ENCODE measurements at places on chromosomes 12 and 14. TPM values are rescaled to one million over a fixed set of nuclear protein-coding genes. Genes with fewer than 3 reads are reported as not detected.

Gene KRT6A
- total RNA-seq, result not detected

Gene ATXN2
- total RNA-seq, result 79.2 TPM

Gene TCTN1
- 13.6 TPM for total RNA-seq

Gene KLRC3
- not detected for total RNA-seq

Gene KRT73
- total RNA-seq, result not detected

Gene DNAJC22
- total RNA-seq, result 40.6 TPM

Gene KIF26A
- 5.5 TPM for total RNA-seq

GRCh38 chr12:124448241-124448954 lies 119.0 kb downstream of the NCOR2 start:
- DNase-seq, result no peak

GRCh38 chr12:101552277-101552676 lies 42.5 kb upstream of the MYBPC1 start:
- DNase-seq, result no peak

DNA sequence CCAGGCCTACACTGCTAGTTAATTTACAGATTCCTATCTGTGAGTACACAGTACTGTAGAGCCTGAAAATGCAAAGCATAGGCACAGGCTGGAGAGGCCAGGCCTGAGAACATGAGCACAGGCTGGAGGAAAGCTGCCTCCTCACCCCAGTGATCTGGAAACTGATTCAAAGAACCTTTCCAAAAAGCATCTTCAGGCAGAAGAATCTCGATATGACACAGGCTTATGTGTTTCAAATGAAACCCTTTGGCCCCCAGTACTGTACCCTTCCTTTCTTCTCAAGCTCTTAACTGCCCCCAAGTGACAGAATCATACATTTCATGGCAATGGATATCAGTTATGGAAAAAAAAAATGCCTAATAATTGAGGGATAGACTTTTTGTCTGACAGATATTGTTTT lies 122.0 kb downstream of the KCNC2 start:
- DNase-seq, result peak; percentile 2

GRCh38 chr14:52703225-52703624 lies 3.8 kb upstream of the PSMC6 start:
- no peak for DNase-seq

- no peak for DNase-seq
These were observed 379.9 kb upstream of the DCN start for GRCh38 chr12:91562476-91562875.

GRCh38 chr12:62606654-62607053 lies 140.0 kb downstream of the MON2 start:
- DNase-seq, result no peak

GRCh38 chr12:53677800-53678148 lies 1.9 kb upstream of the ATP5MC2 start:
- no peak for DNase-seq

GRCh38 chr12:27620121-27620520 lies 76.1 kb upstream of the REP15 start:
- no peak for DNase-seq

- DNase-seq, result no peak
These were observed 2.0 kb upstream of the TNFAIP2 start for GRCh38 chr14:103121121-103121845.

DNA sequence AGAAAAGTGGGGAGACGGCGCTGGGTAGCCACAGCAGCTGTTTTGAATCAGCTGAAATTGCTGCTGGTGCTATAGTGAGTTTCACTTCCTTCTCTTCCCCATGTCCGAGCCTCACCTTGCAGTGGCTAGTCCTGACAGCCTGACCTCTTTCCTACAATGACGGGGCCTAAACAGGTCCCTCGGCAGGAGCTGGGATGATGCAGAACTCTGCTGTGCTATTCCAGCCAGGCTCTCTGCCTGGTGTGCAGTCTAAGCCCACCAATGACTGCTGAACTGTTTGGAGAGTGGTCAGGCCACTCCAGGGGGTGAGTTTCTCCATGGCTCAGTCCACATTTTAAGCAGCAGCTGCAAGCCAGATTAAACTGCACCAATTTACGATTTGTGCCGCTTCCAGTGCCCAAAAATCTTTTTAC lies 207.3 kb downstream of the TTC7B start:
- DNase-seq, result no peak

GRCh38 chr14:52875707-52876106 lies 75.1 kb downstream of the FERMT2 start:
- no peak for DNase-seq

DNA sequence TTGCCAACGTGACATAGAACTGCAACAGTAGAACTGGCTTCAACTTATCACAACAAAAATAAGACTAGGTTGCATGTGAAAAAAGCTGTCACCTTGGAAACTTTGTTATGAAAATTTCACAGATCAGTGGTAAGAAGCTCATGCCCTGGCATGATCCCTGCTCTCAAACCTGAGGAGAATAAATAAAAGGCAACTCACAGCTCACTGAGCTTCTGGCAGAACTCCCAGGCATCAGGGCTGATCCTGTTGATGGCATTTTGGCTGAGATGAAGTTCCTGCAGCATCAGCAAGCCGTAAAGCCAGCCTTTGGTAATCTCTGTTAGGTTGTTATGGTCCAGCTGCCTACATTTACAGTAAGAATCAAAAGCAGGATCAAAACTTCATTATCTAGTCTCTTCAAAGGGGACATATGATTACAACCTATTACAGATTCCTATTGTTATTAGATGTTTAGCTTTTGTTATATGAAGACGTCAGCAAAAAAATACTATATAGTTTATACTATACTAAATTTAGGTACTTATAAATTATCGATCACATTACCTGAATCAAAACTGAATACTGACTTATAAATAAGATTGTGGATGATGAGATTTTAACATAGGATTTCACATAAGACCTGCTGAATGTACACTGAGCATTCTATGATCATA lies 32.0 kb downstream of the LRIG3 start:
- DNase-seq, result no peak

DNA sequence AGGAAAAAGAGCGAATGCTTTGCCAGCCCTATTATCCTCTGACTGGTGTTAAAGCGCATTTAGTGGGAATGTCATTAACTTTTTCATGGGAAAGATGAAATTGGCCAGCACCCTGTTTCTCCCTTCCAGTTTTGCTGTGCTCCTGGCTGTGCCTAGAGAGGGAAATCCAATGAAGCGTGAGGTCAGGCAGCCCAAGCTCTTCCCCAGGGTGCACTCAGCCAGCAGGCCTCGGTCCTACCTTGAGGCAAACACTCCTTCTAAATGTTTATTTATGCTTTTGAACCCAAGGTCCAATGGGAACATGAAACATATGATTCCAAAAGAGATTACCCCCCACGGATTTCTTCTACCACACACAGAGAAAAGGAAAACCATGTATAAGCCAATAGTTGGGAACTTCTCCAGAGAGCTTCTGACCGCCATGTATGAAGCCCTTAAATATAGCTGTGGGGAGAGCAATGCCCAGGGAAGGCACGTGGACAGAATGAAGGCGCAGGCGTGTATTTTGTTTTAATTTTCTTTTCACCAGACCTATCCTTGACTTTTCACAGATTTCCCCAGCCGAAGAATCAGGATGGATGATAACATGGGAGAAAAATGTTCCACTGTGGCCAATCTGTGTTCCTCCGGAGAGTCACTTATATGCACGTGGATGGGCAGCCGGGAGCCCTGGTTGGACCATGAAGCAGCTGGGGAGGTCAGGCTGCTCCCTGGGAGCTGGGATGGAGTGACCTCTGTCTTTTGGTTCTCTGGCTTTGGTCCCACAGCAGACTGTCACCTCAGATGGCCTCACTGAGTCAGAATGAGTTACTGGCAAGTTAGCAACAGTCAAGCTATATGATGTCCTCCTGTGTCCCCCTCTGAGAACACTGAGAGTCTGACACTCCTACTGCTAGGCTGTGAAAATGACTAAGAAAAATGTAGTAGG lies 37.3 kb downstream of the GPR135 start:
- no peak for DNase-seq

DNA sequence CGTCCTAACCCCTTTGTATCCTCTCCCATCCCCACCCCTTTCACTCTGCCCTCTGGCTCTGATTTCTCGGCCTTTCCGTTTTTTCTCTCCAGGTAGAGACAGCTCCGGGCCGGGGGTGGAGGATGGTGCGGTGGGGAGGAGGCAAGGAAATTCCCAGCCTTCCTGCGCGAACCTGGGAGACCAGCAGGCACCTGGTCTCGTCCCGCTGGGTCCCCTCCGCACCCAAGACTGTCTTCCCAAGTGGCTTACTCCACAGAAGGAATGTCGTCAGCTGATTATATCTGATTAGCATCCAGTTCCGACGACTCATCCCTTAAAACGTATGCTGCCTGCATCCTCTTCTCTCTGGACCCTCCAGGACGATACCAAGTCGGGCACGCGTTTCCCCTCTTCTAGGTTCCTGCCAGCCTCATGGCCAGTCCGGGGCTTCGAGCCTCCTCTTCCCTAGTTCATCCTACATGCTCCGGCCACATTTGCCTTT lies 42.2 kb upstream of the CAPRIN2 start:
- peak; percentile 47 for DNase-seq

DNA sequence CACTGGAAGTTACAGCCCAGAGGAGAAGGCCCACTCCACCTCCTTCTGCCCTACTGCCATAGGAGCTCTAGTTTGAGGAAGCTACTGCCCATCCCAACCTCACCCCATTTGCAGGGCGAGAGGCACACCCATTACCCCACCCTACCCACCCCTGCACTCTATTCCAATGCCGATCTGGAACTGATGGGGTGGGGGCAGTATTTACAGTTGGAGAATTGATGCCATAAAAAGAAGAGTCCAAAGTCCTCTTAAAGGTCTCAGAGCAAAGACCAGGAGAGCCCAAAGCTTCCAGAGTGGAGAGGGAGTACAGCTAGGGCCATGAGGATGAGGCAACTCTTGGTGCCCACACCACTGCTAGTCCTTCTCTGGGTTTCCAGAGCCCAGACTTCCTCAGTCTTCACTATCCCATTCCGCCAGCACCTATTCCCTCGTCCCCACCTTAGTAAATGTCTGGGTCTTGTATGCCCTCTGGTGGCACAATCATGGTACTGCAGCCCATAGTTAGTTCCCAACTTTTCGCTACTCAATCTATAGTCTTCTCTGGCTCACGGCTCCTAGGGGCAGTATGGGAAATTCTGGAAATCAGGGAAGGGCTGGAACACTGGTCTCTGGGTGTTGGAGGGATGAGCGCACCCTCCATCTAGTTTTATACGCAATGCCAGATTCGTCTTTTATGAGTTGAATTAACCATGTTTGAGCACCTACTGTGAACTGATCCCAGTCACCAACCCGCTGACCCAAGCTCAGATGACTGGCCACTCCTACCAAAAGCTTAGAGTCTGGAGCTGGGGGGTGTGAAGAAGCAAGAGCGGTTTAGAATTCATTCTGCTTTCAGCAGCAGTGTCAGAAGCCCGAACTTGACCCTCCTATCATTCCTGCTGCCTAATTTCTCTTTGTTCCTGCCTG lies 6.9 kb upstream of the ADCY6 start:
- peak; percentile 85 for DNase-seq

- DNase-seq, result no peak
These were observed 133.0 kb upstream of the PZP start for GRCh38 chr12:9341260-9341585.

DNA sequence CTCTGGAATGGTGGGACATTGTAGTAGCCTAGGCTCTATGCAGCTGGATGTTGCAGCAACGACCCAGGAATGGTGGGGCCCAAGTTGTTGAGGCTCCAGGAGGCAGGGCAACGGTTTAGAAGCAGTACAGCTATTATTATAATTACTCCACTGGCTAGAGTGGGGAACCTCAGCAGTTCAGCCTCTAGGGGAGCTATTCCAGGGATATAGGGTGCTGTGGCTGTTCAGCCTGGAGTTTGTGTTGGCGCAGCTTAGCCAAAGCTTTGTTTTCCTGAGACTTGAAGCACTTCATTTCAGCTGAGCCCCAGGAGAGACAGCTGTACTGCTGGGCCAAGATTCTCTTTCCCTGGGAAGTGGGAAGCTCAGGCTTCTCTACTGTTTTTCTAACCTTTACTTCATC lies 1023.0 kb upstream of the ATXN7L3B start:
- DNase-seq, result peak; percentile 26

GRCh38 chr12:88247241-88247643 lies 105.1 kb downstream of the TMTC3 start:
- DNase-seq, result no peak

- no peak for DNase-seq
These were observed 6.2 kb downstream of the IRF2BPL start for GRCh38 chr14:77022236-77022852.

- no peak for DNase-seq
These were observed 45.6 kb upstream of the SMCO2 start for GRCh38 chr12:27400856-27401354.

DNA sequence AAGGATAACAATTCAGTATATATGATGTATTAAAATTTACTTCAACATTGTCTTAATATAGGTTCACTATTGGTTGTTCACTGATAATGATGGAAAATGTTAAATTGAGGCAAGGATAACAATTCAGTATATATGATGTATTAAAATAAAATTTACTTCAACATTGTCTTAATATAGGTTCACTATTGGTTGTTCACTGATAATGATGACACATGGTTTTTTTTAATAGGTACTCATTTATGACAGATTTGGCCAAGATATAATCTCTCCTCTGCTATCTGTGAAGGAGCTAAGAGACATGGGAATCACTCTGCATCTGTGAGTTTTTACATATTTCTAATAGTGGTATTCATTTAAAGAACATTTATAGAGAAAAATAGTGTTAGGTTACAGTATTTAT lies 8.1 kb downstream of the SCFD1 start:
- DNase-seq, result no peak

DNA sequence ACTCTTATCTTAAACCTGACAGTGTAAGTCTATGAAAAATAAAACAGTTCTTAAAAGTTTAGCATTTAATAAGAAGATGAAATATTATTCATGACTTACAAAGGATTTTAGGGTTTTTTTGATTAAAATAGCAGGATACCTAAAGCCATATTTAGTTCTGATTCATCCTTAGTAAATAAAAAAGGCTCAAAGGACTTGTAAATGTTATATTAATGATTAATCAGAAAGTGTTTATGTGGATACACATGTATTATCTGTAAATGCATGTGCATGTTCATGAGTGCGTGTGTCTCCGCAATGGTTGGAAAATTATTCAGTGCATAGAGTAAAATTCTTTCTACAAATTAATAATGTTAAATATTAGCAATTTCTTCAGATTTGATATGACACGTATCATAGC lies 4.4 kb downstream of the KLRF1 start:
- DNase-seq, result no peak

DNA sequence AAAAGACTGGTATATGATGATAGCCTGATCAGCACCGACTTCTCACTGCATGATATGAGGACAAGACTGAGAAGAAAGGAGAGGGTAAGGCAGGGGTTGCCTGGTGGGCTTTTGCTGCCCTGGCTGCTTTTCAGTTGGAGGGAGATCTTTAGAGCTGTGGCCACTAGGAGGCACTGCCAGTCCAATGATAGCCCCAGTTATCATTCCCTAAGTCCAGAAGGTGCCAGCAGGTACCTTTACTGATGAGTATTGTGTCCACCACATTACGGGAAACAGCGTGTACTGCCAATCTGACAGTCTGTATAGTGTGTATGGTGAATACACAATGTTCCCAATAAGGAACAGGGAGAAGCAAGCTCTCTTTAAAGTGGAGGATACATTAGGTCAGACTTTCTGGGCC lies 55.8 kb upstream of the CCDC175 start:
- DNase-seq, result no peak
